ENCODE measurements at places on chromosomes 2 and 18. TPM values are rescaled to one million over a fixed set of nuclear protein-coding genes. Genes with fewer than 3 reads are reported as not detected.

DNA sequence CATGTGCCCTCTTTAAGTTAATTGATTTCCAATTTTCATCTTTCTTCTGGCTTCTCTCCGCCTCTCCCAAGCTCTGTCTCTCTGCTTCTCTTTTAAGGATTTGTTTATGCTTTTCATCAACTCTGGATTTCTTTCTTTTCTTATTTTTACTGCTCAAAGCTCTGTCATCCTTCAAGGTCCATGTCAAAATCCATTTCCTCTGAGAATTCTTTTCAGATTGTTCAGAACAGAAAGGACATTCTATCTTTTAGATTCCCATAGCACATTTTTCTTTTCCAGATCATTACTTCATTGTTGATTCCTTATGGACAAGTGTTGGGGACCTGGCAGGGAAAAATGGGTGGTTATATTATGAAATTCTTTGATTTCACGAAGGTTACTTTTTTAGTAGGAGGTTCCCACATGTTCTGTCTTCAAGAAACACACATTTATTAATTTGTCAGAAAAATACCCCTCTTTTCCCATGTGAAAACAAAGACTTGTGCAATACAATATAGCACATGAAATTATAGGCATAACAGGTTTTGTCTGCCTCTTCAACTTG, 12.3 kb downstream of the PMAIP1 start:
- no peak for DNase-seq
- no peak overlapping the region for H3K27ac ChIP-seq
- H3K36me3 ChIP-seq: no peaks in the 10 kb centered on the region
- no peak overlapping the region for H3K4me3 ChIP-seq
- peaks cover 3% of the 10 kb centered on the region for H3K27me3 ChIP-seq
- H3K4me1 ChIP-seq: no peaks in the 10 kb centered on the region

The GCG gene
- not detected for total RNA-seq

GRCh38 chr2:162379719-162380580, 36.0 kb downstream of the GCA start:
- peaks cover 15% of the 10 kb centered on the region for H3K4me1 ChIP-seq
- H3K27me3 ChIP-seq: no peaks in the 10 kb centered on the region
- H3K36me3 ChIP-seq: no peaks in the 10 kb centered on the region
- H3K27ac ChIP-seq: no peak overlapping the region
- no peak for DNase-seq

- no peak for DNase-seq
- no peak overlapping the region for H3K27ac ChIP-seq
- no peaks in the 10 kb centered on the region for H3K4me1 ChIP-seq
- H3K4me3 ChIP-seq: no peak overlapping the region
- no peaks in the 10 kb centered on the region for H3K36me3 ChIP-seq
Observed at GRCh38 chr2:106304612-106305184, 110.6 kb upstream of the UXS1 start.

DNA sequence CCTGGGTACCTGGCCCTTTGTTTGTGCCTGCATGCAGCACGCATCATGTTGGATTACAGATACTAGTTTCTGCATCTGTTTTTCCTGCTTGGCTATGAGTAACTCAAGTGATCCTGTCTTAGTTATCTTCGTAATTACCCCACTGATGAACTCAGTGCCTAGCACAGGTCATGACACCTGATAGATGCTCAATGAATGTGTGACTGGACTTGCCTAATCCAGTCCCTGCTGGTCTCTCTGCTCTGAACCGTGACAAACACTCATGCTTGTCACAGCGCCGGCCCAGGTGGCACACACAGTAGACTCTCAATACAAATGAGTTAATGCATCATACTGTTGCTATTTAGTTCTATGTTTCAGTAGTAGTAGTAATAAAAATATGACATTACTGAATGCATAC, 31.2 kb upstream of the NTSR2 start:
- H3K27me3 ChIP-seq: no peaks in the 10 kb centered on the region
- peaks cover 26% of the 10 kb centered on the region for H3K4me1 ChIP-seq
- no peak overlapping the region for H3K27ac ChIP-seq
- no peak overlapping the region for H3K4me3 ChIP-seq
- no peaks in the 10 kb centered on the region for H3K36me3 ChIP-seq
- no peak for DNase-seq

The KCNS3 gene
- 3.7 TPM for total RNA-seq

DNA sequence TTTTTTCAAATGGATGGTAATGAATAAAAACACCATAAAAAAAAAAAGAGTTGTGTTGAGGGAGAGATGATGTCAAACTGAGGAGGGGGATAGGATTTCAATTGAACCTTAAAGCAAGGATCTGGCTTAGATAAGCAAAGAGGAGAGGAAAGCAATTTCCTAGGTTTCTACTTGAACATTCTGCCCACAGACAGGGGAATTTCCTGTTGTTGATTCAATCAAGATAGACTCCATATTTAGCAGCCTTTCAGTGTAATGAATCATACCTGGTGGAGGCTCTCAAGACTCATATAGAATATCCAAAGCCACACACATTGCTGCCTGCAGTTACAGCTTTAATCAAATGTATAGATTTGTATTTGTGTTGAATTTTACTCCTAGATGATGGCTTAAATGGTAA, 294.4 kb upstream of the PIK3C3 start:
- DNase-seq: no peak
- H3K4me3 ChIP-seq: no peak overlapping the region
- no peaks in the 10 kb centered on the region for H3K4me1 ChIP-seq
- H3K36me3 ChIP-seq: no peaks in the 10 kb centered on the region

DNA sequence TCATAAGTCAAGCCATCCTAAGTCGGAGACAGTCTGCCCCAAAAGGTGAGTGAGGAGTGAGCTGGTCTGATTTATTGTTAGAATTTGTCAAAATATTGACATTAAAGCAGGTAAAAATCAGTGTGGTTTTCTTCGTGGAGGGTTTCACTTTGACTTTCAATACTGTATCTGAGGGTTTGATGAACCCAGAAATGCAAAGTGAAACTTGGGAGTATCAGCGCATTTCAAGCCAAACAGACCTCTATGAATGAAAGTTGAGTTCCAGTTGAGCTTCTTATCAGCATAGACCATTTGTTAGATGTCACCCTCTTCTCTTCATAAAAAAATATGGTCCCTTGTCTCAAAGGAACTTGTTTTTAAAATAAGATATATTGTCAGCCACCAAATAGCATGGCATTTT, 21.7 kb upstream of the CXCR4 start:
- H3K27me3 ChIP-seq: no peaks in the 10 kb centered on the region
- no peaks in the 10 kb centered on the region for H3K36me3 ChIP-seq
- H3K27ac ChIP-seq: no peak overlapping the region
- DNase-seq: no peak
- H3K4me3 ChIP-seq: no peak overlapping the region

GRCh38 chr18:22088996-22089640, 80.3 kb upstream of the GATA6 start:
- no peaks in the 10 kb centered on the region for H3K27me3 ChIP-seq
- H3K27ac ChIP-seq: peak overlapping the region; percentile 42
- H3K4me3 ChIP-seq: no peak overlapping the region
- H3K4me1 ChIP-seq: no peaks in the 10 kb centered on the region

DNA sequence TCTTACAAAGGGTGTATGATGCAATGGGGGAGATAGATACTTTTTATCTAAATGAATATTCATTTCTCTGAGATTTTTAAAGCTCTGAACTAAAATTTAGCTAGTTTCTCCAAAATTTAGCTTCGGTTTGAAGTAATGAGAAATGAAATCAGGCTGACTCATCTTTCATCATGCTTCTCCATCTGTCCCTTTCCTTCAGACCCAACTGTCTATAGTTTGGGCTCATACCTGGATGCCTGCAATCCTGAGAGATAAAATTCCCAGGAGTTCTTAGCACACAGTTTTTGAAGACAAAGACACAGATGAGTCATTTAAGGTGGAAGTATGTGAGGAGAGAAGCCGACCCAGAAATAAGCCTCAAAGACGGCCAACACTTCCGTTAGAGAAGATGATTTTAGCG, 336.4 kb upstream of the CDH20 start:
- DNase-seq: no peak
- no peak overlapping the region for H3K27ac ChIP-seq
- no peaks in the 10 kb centered on the region for H3K36me3 ChIP-seq
- H3K4me1 ChIP-seq: no peaks in the 10 kb centered on the region

- H3K27ac ChIP-seq: no peak overlapping the region
- H3K4me3 ChIP-seq: no peak overlapping the region
- no peaks in the 10 kb centered on the region for H3K36me3 ChIP-seq
- no peak for DNase-seq
- H3K27me3 ChIP-seq: no peaks in the 10 kb centered on the region
Observed at GRCh38 chr2:142128105-142128504, 2.7 kb downstream of the LRP1B start.

The DNAJC5G gene
- 0.59 TPM for total RNA-seq

DNA sequence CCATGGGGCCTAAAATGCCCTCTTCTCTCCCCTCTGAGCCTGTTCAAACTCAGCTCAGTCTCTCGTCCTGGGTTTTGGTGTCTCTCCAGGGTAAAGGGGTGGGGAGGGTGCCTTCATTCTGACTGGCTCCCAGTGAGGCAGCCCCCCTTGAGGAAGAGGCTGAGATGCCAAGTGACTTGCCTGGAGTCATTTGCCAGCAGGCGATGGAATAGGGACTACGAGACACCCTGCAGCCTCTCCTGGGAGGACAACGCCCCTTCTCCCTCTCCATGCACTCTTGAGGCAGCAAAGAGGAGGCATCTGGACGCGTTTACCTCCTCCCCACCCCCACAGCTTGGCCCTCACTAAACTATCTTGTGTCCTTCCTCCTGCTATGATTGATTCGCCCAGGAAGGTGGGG, 760 bp upstream of the STON1 start:
- H3K27me3 ChIP-seq: no peaks in the 10 kb centered on the region
- H3K4me1 ChIP-seq: peaks cover 30% of the 10 kb centered on the region
- no peaks in the 10 kb centered on the region for H3K36me3 ChIP-seq

- H3K27me3 ChIP-seq: no peaks in the 10 kb centered on the region
- DNase-seq: no peak
- H3K4me3 ChIP-seq: no peak overlapping the region
- H3K4me1 ChIP-seq: no peaks in the 10 kb centered on the region
Observed at GRCh38 chr2:150403457-150403856, 84.0 kb downstream of the RND3 start.

- H3K4me1 ChIP-seq: no peaks in the 10 kb centered on the region
- DNase-seq: no peak
Observed at GRCh38 chr2:189726271-189726670, 36.3 kb downstream of the OSGEPL1 start.

The RTP5 gene
- total RNA-seq: not detected

The CD28 gene
- 0.55 TPM for total RNA-seq

DNA sequence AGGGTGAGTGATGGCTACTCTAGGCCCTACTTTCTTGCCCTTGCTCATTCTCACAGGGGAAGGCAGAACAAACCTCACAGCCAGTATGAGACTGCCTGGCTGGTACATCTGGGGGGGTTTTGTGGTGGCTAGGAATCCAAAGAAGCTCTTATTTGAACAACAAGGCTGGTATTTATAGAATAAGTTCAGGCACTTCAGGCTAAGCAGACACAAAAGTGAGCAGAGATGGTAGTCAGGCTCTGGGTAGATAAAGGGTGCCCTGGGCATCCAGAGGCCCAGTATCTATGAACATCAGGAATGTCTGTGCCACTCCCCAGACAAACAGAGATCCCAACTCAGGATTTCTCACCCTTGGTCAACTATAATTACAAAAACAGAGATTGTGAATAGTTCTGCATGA, 57.2 kb upstream of the RTN4 start:
- no peak overlapping the region for H3K4me3 ChIP-seq
- DNase-seq: no peak
- H3K36me3 ChIP-seq: no peaks in the 10 kb centered on the region
- H3K27ac ChIP-seq: peak overlapping the region; percentile 16

DNA sequence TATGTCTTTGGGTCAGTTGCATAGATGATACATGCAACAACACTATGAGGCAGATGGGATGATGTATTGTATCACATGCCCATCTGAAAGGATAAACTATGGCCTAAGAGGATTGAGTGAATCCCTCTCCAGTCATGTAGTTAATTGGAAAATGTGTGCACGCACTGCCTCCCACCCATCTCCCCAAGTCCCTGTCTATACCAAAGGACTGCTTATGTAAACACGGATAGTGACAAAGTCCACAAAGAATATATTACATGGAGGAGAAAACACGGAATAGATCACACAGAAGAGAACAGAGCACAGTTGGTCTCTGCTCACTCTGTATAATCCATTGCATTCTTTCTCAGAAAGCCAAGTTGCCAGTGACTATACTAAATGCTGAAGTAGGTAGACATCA, 82.4 kb downstream of the NCKAP5 start:
- DNase-seq: no peak
- no peaks in the 10 kb centered on the region for H3K4me1 ChIP-seq
- H3K36me3 ChIP-seq: no peaks in the 10 kb centered on the region
- H3K4me3 ChIP-seq: no peak overlapping the region
- H3K27me3 ChIP-seq: no peaks in the 10 kb centered on the region

DNA sequence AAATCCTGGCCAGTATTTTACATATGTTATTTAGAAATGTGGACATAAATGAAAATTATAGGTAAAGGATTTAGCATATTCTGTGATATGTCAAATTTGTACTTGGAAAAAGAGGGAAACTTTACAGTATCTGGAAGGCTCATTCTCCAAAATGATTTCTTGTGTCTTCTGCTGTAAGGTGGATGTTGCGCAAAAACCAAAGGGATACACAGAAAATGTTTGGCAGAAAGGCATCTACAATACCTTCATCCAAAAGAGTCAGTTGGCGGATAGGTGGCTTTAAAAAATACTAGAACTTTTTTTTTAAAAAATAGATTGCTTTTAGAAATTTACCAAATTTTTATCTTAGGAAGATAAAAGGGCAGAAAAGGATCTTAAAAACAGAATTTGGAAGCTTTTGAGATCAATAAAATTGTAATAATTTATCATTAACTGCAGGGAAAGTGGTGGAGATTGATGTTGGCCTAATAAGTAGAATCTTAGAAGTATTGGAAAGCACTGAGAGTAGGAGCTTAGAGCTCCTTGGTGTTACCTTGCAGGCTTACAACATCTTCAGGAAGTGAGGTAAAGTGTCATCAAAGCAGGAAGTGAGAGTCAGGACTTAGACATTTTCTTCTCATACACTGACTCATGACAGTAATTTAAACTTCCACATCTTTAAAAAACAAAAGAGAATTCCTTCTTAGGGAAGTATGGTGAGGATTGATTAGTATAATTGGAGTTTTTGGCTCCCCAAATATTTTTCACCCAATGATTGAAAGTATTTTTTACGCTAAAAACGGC, 2.1 kb downstream of the NABP1 start:
- H3K27ac ChIP-seq: no peak overlapping the region
- no peak for DNase-seq
- H3K4me1 ChIP-seq: peaks cover 6% of the 10 kb centered on the region
- no peak overlapping the region for H3K4me3 ChIP-seq

- no peaks in the 10 kb centered on the region for H3K36me3 ChIP-seq
- no peaks in the 10 kb centered on the region for H3K27me3 ChIP-seq
- no peak overlapping the region for H3K27ac ChIP-seq
- no peak overlapping the region for H3K4me3 ChIP-seq
- H3K4me1 ChIP-seq: no peaks in the 10 kb centered on the region
Observed at GRCh38 chr18:79634593-79635426, 44.8 kb upstream of the CTDP1 start.

DNA sequence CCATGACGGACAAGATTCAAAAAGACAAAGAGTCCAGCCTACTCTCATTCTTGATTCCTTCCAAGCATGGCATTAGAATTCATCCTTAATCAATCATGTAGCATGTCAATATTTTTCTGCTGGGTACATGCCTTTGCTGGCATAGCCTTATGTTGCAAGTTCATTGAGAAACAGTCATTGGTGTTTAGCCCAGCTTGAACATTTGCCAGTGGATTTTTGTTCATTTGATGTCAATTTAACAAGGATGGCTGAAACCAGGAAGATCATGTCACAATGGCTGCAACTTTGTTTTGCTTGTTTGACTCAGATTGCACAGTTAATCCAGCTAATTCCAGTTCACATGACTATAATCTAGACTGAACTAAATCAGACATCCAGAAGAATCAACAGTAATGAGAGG, 1132.2 kb downstream of the LRP1B start:
- no peaks in the 10 kb centered on the region for H3K4me1 ChIP-seq
- no peaks in the 10 kb centered on the region for H3K36me3 ChIP-seq
- H3K4me3 ChIP-seq: no peak overlapping the region

Measured in right atrium auricular region (tissue), 2 donors.